Right hindlimb (tissue), 1 donor: ENCODE measurements at places on chromosomes 7 and 10.

DNA sequence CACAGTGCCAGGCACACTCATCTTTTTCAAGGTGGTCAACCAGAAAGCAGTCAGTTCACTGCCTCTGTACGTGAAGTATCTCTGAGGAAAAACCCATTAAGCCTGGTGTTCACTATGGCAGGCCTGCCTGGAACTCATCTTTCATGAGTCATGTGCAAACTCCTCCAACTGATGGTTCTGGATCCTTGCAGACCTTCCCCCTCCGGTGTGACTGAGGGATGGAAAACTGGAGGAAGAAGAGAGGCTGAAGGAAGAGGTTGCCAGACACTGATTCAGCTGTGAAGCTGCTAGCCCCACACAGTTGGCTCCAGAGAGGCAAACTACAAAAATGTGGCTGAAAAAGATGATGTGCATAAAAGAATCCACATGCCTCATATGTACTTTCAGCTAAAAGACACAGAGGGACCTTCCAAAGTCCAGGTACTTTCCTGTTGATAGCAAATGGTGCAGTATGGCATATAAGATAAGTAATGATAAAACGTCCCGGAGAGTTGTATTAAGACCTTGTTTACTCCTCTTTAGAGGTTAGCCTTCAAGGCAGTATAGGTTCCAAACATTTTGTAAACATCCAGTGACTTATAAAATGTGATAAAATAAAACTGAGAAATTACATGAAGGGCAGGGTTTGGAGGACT lies 2.7 kb downstream of the CYP3A5 start:
- no peak for DNase-seq

DNA sequence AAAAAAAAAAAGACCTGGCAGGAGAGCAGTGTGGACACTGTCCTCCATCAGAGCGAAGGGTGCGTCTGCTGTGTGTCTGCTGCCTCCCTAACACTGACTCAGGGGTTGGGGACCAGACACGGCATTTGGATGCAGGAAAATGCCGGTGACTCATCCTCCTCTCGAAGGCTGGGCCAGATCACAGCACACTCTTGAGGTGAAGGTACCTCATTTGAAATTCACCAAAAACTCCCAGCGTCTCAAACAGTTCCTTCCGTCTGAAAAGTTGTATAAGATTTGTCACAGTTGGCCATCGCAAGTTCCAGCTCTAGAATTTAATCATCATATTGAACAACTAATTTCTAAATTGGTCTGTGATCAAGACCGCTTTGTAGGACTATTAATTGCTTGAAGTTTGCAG lies 118.1 kb upstream of the LYZL2 start:
- DNase-seq, result no peak

- no peak for DNase-seq
Observed at GRCh38 chr7:107404740-107405537, 64.9 kb upstream of the GPR22 start.

DNA sequence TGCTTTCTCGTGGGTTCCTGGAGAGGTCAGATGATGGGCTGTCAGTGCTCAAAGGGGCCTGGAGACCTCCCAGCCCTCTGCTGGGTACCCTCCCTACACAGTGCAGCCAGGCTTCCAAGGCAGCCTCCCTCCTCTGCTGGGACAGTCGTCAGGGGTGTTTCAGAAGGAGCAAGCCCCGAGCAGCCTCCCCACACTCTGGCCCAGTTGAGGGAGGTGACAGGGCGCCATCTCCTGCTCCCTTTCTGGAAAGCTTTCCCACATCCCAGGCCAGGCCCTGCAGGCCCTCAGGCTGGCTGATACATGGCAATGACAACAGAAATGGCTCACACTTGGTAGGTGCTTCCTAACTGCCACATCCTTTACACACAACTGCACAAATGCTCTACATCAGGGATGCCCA lies 32.1 kb downstream of the KCNMA1 start:
- DNase-seq, result peak; percentile 18

GRCh38 chr7:157411580-157411979 lies 74.8 kb downstream of the DNAJB6 start:
- DNase-seq, result no peak

DNA sequence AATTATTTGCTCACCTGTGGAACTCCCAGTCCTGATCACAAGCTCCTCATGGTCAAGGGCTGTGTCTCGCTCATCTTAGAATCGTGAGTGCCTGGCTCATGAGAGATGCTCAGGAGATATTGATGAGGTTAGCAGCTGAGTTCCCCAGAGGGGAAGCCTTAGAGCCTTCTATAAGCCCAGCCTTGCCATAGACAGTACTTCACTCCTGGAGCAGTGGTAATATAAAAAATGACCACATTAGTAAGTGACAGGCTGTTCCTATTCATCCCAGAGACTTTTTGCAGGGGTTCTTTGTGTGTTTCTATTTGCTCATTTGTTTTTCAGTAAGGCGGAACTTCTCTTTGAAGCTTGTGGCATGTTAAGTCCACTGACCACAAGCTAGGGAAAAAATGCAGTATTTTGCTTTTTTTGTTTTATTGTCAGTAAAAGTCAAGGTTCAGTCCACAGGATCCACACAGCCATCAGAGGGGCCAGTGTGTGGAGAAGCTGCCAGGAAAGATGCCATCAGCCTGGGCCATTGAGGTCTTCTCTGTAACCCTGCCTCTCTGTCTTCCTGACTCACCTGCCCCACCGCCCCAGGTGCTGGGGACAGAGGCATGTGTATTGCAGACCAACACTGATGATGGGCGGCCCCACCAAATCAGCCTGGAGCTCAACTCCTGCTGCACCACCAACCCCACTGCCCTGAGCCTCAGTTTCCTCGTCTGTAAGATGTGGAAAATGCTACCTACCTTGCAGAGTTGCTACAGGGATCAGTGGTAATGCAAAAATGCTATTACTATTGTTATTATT lies 36.4 kb upstream of the JCAD start:
- no peak for DNase-seq

DNA sequence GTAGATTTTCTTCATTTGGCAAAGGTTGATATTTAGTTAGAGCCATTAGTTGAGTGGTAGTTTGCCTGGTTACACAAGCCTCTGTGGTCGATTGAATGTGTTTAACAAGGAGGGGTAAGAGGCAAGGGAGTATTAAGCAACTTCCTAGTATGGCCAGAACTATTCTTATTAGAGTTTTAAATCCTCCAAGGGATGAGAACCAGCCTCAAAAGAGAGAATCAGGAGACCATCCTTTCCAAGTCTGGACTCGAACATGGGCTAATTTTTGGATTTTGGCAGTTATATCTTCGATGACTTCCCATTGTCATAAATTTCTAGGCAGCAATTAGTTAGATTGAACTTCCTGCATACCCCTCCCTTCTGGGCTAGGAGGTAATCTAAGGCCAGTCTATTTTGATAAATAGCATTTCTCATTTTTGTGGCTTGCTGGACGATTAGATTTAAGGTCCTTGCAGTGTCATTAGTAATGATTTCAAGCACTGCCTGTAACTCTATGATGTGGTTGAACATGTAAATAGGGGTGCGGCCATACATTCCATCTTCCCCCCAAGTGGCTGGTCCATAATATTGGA lies 219.5 kb upstream of the KCND2 start:
- DNase-seq, result no peak

GRCh38 chr7:29483219-29484104 lies 80.2 kb upstream of the PRR15 start:
- no peak for DNase-seq

DNA sequence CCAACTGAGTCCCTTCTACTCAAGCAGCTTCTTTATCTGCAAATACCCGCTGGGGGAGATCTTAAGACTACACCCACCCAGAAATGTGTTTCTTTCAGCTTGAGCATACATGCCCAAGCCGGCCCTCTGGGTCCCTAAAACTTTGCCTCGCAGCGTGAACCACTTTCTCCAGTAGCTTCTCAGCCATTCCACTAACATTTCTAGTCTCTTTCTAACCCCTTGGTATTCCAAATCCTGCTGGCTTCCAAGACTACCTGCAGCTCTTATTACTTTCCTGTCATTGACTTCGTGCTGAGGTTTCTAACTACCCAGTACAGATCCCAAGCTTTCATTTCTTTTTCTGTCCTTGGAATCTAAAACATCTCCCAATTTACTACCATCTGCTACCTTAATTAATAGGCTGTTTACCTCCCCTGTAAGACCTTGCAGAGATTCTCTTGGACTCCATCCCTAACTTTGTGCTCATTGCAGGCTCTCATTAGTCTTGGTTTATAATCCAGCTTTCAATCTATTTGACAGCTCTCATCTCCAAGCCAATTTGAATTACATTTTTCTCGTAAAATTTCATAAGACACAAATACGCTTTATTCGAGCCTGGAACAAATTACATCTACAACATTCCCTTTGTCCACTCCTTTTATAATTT lies 153.6 kb downstream of the FGFR2 start:
- DNase-seq, result no peak

DNA sequence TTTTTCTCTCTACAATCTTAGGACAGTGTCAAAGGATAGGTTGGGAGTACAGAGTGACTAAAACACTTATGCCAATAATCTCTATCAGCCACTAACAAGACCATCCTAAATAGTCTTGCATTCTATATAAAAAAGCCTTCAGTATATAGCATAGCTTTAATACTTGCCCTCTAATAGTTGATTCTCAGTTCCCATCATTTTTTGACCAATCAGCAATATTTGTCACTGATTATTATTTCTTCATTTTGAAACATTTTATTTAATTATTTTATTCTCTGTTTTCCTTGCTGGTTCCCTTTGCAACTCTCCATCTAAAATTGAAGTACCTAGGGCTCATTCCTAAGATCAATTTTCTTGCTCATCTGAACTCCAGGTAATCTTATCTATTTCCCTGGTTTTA lies 470.0 kb downstream of the MAGI2 start:
- DNase-seq, result no peak

GRCh38 chr10:109618748-109619147 lies 304.6 kb downstream of the XPNPEP1 start:
- no peak for DNase-seq

- DNase-seq, result no peak
Observed at GRCh38 chr10:11742779-11743298, 657 bp downstream of the ECHDC3 start.

GRCh38 chr7:29113384-29114102 lies 32.8 kb downstream of the CPVL start:
- no peak for DNase-seq

- DNase-seq, result no peak
Observed at GRCh38 chr7:101828301-101829020, 11.0 kb downstream of the CUX1 start.

DNA sequence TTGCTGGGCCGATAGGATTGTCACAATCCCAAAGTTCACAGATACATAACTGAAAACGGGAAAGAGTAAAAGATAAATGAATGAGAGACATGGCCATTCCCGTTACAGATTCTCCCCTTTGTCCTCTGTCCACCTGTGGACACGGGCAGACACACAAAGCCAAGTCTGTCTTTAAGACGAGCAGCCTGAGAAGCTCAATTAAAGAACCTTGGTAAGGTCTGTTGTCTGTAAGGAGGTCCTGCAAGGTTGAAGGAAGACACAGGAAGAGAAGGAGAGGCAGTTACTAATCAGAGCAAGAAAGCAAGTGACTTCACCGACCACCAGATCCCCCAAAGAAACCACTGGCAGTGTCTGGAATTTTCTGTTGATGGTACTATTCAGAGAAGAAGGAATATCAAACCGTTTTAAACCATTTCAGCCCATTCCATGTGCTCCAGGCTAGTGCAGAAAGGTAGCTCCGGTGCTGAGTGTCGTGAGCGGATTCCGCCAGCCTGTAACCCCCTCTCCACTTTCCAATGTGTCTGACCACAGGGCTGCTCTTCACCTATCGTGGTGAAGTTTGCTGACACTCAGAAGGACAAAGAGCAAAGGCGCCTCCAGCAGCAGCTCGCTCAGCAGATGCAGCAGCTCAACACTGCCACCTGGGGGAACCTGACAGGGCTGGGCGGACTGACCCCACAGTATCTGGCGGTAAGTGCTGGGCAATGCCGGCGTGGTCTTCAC lies 252.6 kb downstream of the CELF2 start:
- DNase-seq, result peak; percentile 88

DNA sequence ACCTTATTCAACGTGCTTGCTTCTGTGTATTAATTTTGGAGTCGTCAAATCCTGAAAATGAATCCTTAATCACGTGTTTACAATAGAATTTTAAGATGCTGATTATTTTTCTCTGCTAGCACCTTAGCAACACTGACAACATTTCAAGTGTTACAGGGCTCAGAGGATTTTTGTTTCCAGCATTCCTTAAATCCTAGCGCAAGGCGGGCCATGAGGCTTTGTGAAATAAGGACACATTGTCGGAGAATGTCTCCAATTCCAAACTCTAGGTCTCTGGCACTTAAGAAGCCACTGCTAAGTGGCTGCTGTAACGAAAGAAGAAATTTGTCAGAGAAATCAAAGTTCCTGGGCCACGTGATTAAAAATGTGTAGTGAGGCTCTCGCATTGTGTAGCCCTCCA lies 390.9 kb upstream of the CELF2 start:
- DNase-seq, result no peak

DNA sequence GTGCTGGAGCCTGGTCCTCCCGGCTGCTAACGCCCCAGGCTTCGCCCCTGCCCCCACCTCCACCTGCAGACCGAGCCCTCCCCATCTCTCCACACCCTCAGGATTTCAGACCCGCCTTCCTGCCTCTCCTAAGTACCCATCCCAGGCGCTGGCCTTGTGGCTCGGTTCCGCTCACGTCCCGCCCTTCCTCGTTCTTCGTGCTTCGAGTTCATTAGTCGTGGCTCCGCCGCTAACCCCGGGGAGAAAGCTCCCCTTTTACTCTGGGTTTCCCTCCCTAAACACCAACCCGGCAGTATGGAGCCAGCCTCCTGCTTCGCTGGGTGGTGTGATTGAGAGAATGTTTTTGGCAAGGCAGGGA lies 11.2 kb downstream of the EMX2 start:
- no peak for DNase-seq

DNA sequence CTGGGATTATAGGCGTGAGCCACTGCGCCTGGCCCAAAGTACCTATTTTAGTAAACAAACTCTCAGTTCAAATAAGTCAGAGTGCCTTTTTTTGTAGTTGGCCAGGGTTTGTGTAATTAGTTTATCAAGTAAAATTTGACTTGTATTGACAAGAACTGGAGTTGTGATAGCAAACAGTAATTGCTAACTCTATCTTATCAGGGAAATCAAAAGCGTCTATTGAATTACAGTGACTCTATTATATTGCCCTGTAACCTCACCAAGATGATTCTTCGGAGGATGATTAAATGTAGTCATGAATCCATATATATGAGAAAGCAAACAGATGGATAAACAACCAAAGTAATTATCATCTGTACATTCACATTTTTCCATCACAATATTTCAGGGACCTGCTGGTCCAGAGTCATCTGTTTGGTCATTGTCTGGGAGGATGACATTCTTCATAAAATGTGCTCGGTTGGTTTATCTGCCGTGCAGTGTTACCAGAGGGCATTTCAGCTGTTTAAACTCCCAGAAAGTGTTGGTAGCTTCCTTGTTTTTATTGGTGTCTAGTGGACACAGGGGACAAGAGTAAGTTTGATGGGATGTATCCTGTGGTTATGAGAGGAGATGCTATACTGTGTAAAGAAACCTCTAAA lies 35.6 kb downstream of the DOCK1 start:
- no peak for DNase-seq
